ENCODE measurements at places on chromosomes 4 and X. TPM values are rescaled to one million over a fixed set of nuclear protein-coding genes. Genes with fewer than 3 reads are reported as not detected.

GRCh38 chrX:46488712-46489111, 56.5 kb downstream of the ZNF674 start:
- H3K4me1 ChIP-seq = no peaks in the 10 kb centered on the region
- H3K36me3 ChIP-seq = peaks cover 85% of the 10 kb centered on the region
- H3K4me3 ChIP-seq = no peak overlapping the region
- H3K27me3 ChIP-seq = no peaks in the 10 kb centered on the region

- no peak overlapping the region for H3K4me3 ChIP-seq
- peaks cover 34% of the 10 kb centered on the region for H3K4me1 ChIP-seq
- peak overlapping the region; percentile 67 for H3K27ac ChIP-seq
Measured at GRCh38 chrX:17547658-17548057, 172.7 kb downstream of the NHS start.

- DNase-seq = no peak
- no peaks in the 10 kb centered on the region for H3K36me3 ChIP-seq
Measured at GRCh38 chr4:164039482-164039881, 545.0 kb downstream of the TMA16 start.

GRCh38 chr4:93334003-93334402, 494.6 kb upstream of the ATOH1 start:
- no peaks in the 10 kb centered on the region for H3K4me1 ChIP-seq
- no peak for DNase-seq
- no peak overlapping the region for H3K4me3 ChIP-seq
- no peak overlapping the region for H3K27ac ChIP-seq
- no peaks in the 10 kb centered on the region for H3K36me3 ChIP-seq
- no peaks in the 10 kb centered on the region for H3K27me3 ChIP-seq

The ATP1B4 gene
- not detected for total RNA-seq

GRCh38 chr4:145868637-145869409, 69.8 kb downstream of the ZNF827 start:
- H3K27ac ChIP-seq = peak overlapping the region; percentile 35
- no peak overlapping the region for H3K4me3 ChIP-seq
- DNase-seq = no peak
- peaks cover 5% of the 10 kb centered on the region for H3K36me3 ChIP-seq
